ENCODE measurements at places on chromosomes 7 and 10.

DNA sequence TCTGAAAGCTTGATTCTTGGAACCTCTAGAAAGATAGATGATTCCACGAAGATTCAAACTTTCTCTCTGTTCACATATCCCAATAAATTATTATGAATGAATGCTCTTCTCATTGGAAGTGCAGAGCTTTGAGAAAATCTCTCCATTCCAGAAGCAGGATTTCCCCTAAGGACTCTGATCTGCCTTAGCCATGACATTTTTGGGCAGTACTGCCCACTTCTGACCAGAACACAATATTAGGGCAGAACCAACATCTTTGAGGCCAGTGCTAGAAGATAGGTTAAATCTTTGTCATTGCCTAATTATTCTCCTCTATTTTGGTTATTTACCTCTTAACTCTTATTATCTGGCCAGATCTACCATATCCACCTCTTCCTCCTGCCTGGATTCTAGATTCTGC lies 49.9 kb downstream of the ARMC3 start:
- DNase-seq, result no peak

- DNase-seq, result no peak
Observed at GRCh38 chr10:91875156-91875555, 34.1 kb downstream of the FGFBP3 start.

GRCh38 chr7:155995183-155995612 lies 182.9 kb upstream of the SHH start:
- DNase-seq, result no peak

- peak; percentile 50 for DNase-seq
Observed at GRCh38 chr10:110354322-110354766, 49.6 kb upstream of the SMNDC1 start.

DNA sequence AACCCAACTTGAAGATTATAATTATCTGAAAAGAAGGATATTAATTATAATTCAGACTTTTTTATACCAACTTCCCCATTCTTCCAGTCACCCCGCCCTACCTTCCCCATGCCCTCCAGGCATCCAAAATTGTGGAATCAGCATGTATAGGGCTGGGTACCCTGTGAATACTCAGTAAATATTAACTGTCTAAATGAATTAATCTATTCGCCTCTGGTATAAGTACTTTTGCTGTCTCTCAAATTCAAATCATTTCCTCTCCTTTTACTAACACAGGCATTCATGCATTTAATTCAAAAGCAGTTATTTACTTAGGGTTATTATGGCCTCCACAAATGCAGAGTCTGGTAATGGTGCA lies 26.5 kb upstream of the GOT1 start:
- DNase-seq, result no peak

DNA sequence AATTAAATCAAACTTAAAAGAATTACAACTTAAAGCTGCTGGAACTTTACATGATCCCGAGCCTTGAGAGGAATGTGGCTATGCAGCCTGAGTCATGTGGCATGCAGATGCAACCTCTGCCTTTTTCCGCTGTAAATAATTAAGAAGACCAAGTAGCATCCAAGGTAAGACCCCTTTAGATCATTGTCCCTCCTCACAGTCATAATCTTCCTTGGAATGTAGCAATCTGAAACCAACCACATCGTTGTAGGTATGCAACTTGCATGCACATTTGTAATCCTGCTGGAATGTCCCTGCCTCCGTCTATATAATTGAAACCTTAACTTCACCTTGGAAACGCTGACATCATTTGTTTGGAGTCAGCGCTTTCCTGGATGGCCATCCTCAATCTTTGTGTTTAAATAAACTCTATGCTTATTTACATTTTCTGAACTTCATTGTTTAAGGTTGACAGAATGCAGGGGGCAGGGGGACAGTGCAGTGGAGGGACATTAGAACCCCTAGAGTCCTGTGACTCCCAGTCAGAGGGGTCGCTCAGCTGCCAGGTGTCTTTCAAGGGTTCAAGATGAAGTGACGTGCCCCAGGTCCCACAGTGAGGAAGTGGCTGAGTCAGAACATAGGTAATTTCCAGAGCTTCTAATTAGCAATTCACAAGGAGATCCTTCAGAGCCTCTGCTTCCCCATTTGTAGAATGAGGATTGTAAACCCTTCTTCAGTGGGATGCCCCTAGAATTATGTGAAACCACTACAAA lies 110.7 kb downstream of the RALA start:
- DNase-seq, result no peak

- no peak for DNase-seq
Observed at GRCh38 chr10:48353246-48353645, 46.8 kb downstream of the MAPK8 start.

DNA sequence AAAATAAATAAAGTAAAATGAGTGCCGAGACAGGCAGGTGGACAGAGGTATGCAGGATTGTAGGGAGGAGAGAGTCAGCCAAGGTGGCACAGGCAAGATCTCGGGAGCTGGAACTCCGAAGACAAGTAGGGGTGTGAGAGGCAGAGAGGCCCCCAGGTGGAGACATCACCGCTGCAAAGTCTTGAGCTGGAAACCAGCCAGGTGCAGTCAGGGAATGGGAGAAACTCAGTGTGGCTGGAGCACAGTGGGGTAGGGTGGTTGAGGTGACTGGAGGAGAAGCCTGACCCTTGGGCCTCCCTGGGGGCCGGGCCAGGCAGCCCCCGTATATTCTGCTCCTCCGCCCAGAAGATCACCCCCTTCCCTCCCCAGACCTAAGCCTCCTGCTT lies 4.2 kb downstream of the EPHB4 start:
- DNase-seq, result no peak

DNA sequence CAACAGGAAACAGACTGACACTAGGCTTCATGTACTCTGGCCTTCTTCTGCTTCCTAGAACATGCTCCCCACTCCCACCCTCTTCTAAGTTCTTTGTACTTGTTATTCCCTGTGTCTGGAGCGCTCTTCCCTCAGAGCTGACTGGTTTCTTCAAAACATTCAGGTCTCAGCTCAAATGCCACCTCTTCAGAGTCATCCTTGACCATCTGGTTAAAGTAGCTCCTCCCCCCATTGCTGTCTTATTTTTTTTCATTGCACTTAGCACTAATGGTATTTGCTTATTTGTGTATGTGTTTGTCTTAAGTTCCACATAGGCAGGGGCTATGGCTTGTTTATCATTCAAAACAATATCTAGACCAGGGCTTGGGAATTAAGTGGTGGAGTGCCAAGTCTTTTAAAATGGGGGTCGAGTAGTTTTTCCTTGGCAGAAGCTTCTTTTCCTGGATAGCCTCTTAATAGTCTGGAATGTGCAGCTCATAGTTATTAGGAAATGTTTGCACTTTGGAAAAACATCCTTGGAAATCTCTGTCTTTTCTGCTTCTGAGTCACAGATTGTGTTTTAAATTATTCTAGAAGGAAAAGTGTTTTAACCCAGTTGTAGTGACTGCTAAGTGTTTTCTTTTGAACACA lies 60.0 kb downstream of the RALA start:
- no peak for DNase-seq

GRCh38 chr7:98509836-98510235 lies 107.2 kb upstream of the NPTX2 start:
- DNase-seq, result no peak

DNA sequence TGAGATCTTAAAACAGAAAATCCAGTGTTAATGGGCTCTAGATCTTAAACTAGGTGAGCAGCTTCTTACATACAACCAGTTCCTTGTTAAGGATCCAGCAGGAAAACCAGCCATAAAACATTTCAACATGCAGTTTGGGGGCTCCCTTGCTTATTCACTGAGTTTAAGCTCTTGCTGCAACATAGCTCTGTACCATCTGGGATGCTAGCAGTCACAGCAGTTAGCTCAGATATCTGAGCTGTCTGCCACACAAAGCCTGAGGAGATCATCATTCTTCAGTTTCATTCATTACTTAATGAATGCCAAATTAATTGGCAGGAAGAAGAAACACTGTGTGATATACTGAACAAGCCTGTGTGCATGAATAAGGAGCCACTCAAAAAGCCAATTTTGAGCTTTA lies 62.8 kb downstream of the PODXL start:
- no peak for DNase-seq

GRCh38 chr10:101394524-101395133 lies 40.7 kb downstream of the BTRC start:
- no peak for DNase-seq

GRCh38 chr7:156475179-156475578 lies 165.4 kb upstream of the RNF32 start:
- no peak for DNase-seq

DNA sequence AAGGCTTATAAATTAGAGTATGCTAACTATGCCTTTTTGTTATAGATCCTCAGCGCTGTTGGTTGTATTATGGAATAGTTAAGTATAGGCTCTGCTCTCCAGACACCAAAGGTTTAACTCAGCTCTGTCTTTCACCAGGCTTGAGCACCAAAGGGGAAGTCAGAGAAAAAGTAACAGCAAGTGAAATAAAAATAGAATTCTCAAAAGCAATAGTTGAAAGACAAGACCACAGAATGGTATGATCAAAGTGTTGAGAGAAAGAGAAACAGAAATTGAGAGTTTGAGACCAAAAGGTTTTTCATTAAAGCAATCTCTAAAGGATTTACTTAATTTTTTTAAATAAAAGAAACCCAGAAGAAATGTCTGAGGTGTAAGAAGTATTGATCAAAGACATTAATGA lies 529.8 kb upstream of the C7orf33 start:
- no peak for DNase-seq

DNA sequence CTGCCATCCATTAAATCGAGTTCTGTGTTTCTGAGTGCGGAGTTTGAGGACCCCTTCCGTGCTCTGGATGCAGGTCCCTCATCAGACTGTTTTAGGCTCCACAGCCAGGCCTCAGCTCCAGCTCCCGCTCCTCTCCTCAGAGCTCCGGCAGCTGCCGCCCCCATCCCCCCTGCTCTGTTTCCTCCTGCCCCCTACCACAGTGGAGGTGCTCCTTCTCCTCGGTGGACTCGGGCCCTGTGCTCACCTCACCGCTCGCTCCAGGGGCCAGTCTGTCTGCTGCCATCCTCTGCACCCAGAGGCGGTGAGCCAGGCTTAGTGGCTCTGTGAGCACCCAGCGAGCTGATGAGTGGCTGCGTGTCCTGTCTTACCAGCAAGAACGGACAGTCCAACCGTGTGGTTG lies 21.4 kb upstream of the PRKAR1B start:
- no peak for DNase-seq

DNA sequence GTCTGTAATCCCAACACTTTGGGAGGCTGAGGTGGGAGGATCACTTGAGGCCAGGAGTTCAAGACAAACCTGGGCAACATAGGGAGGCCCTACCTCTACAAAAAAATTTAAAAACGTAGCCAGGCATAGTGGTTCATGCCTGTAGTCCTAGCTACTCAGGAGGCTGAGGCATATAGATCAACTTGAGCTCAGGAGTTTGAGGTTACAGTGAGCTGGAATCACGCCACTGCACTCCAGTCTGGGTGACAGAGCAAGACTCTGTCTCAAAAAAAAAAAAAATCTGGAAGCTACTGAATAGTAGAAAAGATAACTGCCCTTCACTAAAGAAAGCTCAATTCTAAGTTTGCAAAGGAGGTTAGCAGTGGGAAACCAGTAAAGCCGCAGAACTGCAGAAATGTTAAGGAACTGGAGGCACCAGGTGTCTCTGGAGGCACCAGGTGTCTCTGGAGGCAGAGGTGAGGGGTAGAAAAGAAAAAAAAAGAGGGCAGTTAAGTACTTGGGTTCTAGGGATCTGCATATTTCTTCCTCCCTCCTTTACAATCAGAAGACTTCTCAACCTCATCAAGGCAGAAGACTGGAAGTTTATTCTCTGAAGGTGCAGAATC lies 56.5 kb downstream of the RNLS start:
- DNase-seq, result no peak

DNA sequence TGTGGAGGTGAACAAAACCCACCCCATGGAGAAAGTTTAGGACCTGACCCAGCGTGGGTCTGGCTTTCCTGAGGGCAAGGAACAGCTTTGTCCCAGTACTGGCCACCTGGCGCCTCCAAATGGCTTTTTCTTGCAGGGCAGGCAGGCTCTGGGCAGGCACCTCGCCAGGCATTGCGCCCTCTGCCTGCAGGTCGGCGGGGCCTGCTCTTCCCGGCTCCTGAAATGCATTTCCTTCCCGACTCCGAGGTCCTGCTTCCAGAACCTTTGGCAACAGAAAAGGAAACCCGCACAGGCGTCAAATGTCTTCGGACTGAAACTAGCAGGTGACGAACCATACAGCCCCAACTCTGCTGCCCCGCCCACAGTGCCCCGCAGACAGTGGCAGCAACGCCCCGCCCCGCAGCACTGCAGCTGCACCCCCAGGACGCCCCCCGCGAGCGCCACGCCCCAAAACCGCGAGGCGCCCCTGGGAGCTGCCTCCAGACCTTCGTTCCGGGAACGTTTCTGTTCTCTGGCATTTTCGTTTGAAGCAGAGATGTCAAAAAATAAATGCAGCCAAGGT lies 65.5 kb downstream of the C10orf143 start:
- DNase-seq, result no peak

GRCh38 chr10:104127411-104127810 lies 5.4 kb downstream of the SFR1 start:
- DNase-seq, result no peak

DNA sequence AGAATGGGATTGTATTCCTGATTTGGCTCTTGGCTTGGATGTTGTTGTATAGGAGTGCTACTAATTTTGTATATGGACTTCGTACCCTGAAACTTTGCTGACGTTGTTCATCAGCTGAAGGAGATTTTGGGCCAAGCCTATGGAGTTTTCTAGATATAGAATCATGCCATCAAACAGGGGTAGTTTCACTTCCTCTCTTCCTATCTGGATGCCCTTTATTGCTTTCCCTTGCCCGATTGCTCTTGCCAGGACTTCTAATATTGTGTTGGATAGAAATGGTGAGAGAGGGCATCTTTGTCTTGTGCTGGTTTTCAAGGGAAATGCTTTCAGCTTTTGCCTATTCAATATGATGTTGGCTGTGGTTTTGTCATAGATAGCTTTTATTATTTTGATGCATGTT lies 92.3 kb downstream of the CCDC7 start:
- no peak for DNase-seq

DNA sequence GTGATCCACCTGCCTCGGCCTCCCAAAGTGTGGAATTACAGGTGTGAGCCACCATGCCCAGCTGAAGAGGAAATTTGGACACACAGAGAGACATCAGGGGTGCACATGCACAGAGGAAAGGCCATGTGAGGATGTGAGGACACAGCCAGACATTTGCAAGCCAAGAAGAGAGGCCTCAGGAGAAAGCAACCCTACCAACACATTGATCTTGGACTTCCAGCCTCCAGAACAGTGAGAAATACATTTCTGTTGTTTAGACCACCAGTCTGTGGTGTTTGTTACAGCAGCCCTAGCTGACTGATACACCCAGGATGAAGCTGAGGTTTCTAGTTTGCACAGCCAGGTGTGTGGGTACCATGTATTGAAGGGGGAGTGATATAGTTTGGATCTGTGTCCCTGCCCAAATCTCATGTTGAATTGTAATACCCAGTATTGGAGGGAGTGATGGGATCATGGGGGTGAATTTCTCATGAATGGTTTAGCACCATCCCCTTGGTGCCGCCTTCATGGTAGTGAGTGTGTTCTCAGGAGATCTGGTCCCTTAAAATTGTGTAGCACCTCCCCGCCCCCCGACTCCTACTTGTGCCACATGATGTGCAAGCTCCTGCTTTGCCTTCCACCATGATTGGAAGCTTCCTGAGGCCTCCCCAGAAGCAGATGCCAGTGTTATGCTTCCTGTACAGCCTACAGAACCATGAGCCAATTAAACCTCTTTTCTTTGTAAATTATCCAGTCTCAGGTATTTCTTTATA lies 64.7 kb upstream of the DUSP5 start:
- DNase-seq, result no peak

- no peak for DNase-seq
Observed at GRCh38 chr7:148391591-148391990, 199.0 kb upstream of the C7orf33 start.

Measured in stimulated activated CD8-positive, alpha-beta memory T cell treated with anti-CD3 and anti-CD28 coated beads, Interleukin-7, amount 100 ng/mL, for 48 hours (primary cell).